GM23338 (cell line): ENCODE measurements at places on chromosomes 2 and 18. TPM values are rescaled to one million over a fixed set of nuclear protein-coding genes. Genes with fewer than 3 reads are reported as not detected.

REG3G gene
- total RNA-seq, result not detected in 2 replicates

HOXD11 gene
- not detected in 2 replicates for total RNA-seq

DOK6 gene
- 0.35 and 0.42 TPM in 2 replicates for total RNA-seq

UGT1A9 gene
- total RNA-seq, result not detected in 2 replicates

GRCh38 chr2:113133704-113134598 is 6.6 kb downstream of the IL1RN start:
- no peak for DNase-seq

- peak; percentile 72 for DNase-seq
These were observed 62.9 kb upstream of the ASPRV1 start for GRCh38 chr2:70024284-70024683.

GRCh38 chr2:168185583-168186274 is 61.7 kb downstream of the STK39 start:
- no peak for DNase-seq

- no peak for DNase-seq
These were observed 422.3 kb downstream of the ZEB2 start for GRCh38 chr2:144097440-144098225.

- no peak for DNase-seq
These were observed 100.4 kb downstream of the CCDC141 start for GRCh38 chr2:178949584-178949983.

DNA sequence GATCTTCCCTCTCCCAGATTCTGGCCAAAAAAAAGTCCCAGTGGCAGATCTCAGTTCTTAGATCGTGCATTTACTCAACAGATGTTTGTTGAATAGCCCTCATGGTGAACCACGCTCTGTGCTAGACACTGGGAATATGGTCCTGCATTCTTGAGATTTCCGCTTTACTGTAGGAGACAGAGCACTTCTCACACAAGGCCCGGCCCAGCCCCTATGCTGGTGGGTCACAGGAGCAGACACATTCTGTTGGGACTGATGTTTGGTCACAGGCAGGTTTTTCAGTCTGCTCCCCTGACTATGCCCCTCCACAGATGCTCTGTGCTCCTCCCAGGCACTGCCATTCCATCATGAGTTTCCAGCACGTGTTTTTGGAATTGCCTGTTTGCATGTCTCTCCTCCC is 110.9 kb downstream of the RAPGEF4 start:
- no peak for DNase-seq

DNA sequence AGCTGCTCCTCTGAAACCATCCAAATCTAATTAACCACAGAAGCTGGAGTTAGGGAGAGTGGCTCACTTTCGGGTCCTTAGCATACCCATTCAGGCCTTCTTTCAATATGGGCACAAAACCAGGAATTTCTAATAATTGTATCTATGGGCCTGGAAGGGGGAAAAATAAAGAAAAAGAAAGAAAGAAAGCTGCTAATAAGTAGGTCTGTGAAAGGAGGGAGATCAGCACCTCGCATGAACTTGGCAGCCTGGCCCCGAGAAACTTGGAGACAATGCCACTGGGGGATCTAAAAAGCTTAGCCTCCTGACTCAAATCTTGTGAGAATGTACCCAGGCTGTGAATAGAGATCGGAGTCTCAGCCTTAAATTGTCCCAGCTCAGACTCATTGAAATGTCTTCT is 252.1 kb upstream of the SLC14A2 start:
- no peak for DNase-seq

DNA sequence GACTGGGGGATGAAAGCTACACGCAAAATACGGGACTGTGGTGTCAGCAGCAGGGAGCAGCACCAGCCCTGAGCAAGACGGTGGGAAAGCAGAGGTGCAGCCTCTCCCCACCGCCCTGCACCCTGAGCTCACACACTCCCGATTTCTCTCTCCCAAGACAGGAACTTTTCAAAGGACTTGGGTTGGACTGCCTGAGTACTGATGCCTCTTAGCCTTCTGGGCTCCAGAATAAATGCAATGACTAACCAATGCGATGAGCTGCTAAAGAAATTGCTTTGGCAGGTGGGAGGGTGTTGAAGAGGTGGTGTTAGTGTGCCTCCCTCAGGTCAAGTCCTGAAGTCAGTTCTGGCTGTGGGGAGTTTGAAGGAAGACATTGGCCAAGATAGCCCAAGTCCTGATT is 9.6 kb downstream of the TRIM54 start:
- DNase-seq, result peak; percentile 77

DNA sequence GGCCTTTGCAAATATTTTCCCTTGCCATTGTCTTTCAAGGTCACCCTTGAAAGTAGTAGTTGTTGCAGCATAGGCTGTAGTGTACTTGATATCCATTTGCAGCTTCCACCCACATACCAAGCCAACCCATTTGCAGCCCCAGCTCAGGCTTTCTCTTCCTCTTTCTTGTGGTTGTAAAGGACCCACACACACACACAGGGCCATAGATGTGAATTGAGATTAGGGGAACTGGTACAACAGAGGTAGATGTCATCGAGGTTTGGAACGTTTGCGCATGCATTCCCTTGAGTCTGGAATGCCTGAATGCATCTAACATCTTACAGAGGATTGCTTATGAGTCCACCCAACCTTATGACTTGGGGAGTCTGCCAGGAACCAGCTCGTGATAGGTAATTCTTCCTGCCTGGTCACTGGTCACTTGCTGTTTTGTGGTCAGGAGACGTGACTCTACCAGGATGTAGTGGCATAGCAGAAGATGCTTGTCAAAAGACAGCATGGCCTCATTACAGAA is 91.9 kb downstream of the MRPS9 start:
- DNase-seq, result no peak

GRCh38 chr2:187105218-187105617 is 256.2 kb upstream of the ZSWIM2 start:
- no peak for DNase-seq
